ENCODE measurements at places on chromosomes 7 and 10.

DNA sequence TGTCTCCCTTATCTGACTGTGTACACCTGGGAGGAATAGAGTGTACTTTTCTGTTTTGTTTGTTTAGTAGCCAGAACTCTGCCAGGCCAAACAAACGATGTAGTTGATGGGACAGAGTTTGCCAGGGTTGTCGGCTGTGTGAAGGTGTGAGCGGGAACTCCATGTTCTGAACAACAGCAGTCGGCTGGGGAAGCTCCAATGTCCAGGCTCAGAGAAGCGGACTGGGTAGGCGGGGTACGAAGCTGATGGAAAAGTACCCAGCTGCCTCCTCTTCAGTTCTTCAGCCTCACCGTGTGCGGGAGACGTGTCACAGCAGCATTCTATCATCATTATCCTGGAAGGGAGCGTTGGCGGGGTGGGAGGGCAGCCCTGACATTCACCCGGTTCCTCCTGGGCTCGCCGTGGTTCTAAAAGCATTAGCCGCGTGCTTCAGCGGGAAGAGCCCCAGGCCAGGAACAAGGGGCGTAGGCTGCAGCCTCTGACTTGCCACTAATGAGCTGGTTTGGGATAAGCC, 52.9 kb downstream of the PFKFB3 start:
- DNase-seq = no peak

DNA sequence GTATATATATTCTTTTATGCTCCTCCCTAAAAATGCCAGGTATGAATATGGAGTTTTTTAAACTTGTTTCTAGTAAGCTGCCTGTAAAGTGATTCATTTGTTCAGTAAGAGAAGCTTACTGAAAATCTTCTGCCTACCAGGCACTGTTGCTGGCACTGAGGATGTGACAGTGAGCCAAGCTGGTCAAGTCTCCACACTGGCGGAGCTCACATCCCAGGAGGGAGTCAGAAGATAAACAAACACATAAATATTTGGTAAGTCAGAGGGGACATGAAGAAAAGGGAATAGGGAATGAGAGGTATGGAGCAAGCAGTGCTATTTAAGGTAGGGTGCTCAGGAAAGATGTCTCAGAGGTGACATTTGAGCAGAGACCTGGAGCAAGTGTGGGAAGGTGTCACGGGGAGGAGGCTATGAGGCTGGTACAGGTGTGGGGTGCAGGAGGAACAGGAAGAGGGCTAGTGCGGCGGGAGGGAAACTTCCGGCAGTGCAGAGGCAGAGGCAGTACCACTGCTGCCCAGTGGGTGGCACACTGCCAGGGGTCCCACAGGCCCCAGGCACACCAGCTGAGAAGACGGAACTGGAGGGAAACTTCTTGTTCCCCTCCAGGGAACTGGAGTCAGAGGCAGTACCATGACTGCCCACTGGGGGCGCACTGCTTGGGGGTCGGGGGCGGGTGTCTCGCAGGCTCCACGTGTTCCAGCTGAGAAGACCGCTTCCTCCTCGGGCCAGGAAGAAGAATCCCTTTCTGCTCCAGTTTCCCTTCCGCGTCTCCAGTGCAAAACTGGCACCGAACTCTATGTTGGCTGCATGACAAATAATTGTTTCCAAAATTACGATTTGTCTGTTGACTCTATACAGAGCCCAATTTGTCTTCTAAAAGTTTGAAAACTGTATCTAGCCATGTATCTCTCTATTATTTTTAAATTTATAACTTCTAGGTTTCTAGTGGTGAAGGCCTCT, 161.0 kb downstream of the TEX36 start:
- no peak for DNase-seq

DNA sequence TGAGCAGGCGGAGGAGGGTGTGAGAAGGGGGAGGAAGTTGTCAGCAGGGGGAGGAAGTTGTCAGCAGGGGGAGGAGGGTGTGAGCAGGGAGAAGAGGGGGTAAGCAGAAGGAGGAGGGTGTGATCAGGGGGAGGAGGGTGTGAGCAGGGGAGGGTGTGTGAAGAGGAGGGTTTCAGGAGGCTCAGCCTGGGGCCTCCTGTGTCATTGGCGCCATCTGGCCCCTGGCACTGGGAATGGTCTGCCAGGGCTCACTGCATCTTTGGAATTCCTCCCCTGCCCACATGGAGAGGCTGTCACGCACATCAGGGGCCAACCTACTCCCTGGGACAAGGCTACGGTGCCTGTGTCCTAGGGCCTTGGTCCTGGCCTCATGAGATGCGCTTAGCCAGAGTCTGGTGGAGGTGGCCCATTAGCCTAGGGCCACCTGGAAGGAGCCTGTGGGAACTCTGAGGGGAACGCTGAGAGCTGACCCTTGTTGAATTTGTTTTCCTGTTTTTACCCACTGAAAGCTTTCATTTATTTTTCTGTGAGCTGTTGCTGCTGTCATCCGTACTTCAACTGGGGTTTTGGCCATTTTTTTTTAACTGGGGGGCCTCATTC, 18.0 kb downstream of the CAMK2B start:
- no peak for DNase-seq

- DNase-seq = no peak
These were observed 17.8 kb downstream of the LRRTM3 start for GRCh38 chr10:66943590-66943989.

GRCh38 chr7:132145466-132145865, 430.8 kb downstream of the PLXNA4 start:
- DNase-seq = no peak

- DNase-seq = no peak
These were observed 47.8 kb upstream of the UBN2 start for GRCh38 chr7:139183251-139183650.

GRCh38 chr7:142508251-142508650, 241.0 kb upstream of the PRSS1 start:
- no peak for DNase-seq

DNA sequence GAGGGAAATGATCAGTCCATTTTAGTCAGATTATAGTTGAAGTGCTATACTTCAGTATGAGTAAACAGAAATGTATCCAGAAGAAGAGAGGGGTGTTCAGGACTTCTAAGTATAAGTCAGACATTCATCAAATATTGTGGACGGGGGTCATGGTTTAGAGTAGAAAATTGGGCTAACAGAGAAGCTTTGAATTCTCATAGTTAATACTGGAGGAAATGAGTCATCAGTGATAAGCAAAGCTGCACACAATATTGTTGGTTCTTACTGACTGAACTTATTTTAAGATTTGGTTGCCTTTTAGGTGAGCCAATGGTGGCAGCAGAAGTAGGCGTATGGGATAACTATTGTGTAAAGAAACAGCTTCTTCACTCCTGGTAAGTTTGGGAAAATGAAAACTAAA, 1.7 kb upstream of the SUMF2 start:
- no peak for DNase-seq
